ENCODE measurements at places on chromosomes 5 and 9.

DNA sequence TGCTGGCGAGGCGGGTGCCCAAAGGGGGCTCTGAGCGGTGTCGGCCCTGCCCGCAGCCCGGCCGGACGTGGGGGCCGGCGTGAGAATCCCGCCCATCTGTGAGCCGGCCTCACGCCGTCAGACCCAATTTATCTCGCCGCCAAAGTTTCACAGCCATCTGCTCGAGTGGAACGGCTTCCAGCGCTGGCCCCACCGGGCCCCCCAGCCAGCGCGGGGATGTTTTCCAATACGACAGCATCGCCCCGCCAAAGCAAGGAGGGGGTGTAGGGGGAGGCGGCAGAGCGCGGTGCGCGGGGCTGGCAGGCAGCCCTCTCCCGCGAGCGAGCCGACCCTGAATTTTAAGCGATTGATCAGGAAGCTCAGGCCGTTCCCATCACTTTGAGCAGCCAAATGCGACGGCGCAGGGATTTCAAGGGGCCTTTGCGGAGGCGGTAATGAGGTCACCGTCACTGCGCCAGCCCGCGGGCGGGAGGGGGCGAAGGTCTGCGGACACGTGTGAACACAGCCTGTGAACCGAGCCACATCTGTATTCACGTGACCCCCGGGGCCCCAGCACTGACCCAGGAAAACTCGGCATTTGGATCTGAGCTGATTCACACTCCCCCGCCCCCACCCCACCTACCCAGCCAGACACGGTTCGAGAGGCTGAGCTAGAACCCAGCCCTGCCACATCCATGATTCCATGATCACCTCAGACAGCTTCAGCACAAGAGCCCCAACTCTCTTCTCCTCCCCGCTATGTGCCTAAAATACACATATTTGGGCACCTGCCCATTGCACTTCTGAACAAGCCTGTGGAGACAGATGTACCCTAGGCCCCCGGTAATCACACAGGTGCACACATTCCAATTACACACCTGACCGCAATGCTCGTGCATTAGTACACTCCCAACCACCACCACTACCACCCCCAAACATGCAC is 47.8 kb upstream of the PSD2 start:
- peak; percentile 73 for DNase-seq

- DNase-seq: peak; percentile 41
These were observed 543 bp downstream of the ST8SIA4 start for GRCh38 chr5:100902440-100903038.

DNA sequence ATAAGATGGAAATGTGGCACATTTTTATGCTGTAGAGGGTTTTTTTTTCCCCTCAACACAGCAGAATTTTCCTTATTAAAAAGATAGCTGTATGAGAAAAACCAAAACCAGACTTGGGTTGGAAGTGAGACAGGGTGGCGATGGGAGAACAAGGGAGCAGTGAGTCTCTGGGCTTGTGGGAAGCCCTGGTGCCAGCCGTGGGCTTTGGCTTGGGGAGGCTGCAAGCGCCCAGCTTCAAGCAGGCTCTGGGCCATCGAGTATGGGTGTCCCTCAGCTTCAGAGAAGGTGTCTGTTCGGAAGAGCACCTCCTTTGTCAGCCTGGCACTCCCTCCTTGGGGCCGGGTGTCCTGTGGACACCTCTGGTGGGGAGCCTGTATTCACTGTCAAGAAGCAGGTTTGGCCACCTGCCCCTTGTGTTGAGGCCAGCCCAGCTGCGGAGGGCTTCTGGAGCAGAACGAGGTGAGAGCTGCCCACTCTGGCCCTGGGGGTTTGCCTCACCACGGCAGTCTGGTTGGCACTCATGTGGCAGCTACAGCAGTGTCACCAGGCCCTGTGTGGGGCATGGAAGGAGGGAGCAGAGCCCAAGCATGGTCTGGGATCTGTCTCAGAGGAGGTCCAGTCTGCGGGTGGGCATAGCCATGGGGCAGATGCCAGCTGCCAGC is 37.6 kb upstream of the ANGPTL2 start:
- no peak for DNase-seq

DNA sequence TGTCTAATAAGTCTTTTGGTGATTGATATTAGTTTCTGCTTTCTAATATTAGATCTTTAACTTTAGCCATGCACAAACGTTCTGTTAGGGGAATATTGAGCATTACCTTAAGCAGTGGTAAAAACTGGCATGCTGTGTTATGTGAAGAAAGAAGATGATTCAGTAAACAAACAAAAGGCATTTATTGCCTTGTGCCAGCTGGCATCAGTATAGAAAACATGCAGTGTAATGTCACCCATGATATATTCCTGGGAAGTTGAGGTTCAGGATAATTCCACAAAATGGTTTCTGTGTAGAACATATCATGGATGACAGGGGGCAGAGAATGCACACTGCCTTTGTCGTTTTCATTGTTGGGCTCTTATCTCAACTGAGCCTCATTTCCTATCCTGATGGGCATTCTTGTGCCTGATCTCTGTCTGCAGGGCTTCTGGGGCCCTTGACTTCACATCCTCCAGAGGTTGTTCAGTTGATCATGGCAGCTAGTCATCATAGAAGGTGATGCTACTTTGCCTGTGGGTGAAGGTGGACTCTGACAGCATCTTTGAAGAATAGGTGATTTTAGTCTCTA is 24.2 kb downstream of the LRRTM2 start:
- no peak for DNase-seq

GRCh38 chr5:38557308-38557710 is 863 bp upstream of the LIFR start:
- no peak for DNase-seq

- no peak for DNase-seq
These were observed 22.1 kb downstream of the LMX1B start for GRCh38 chr9:126635661-126636439.

- DNase-seq: no peak
These were observed 53.3 kb downstream of the MCCC2 start for GRCh38 chr5:71640408-71640807.

- no peak for DNase-seq
These were observed 34.2 kb upstream of the HSD17B4 start for GRCh38 chr5:119417891-119418605.

DNA sequence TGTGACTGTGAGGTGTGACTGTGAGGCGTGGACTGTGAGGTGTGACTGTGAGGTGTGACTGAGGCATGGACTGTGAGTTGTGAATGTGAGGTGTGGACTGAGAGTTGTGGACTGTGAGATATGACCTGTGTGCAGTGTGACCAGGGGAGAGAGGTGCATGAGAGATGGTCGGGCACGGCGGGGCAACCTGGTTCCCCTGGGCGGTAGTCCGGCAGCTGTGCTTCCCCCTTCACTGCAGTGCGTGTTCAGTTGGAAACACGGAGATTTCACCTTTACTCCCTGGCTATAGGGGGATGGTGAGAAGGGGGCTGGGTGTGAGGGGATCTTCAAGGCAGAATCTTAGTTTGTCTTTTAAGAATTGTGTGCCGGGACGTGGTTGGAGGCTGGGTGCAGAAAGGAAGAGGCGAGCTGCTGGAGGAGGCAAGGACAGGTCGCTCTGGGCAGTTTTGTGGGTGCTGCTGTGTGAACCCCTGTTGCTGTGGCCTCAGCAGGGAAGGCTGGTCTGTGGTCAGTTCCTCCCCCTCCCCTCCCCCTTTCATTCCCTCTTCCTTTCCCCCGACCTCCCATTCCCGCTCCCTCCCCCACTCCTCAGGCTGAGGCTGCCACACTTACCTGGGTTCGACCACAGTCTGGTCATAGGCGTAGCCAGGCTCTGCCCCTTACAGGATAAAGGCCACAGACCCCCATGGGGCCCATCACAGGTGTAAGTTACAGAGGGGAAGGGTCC is 39.3 kb downstream of the CEP72 start:
- no peak for DNase-seq

GRCh38 chr9:16272776-16273175 is 597.7 kb downstream of the BNC2 start:
- no peak for DNase-seq

GRCh38 chr9:21154018-21154608 is 12.3 kb downstream of the IFNA21 start:
- no peak for DNase-seq

- DNase-seq: no peak
These were observed 293 bp downstream of the CENPP start for GRCh38 chr9:92325991-92326500.

- DNase-seq: no peak
These were observed 23.0 kb downstream of the CDH10 start for GRCh38 chr5:24621792-24622191.

DNA sequence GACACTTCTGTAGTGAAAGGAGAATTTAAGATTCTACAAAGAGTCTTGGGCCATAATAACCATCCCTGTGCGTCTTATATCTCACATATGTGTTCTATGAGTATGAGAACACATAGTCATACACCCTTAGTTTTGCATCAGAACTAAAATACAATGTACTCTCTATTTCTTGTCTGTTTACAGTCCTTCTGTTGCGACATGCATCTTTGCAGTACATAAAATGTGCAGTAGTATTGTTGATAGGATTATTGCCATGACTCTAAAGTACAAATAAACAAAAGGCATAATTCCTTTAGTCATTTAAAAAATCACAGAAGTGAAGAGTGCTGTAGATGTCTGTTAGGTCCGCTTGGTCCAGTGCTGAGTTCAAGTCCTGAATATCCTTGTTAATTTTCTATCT is 201.9 kb downstream of the NR3C1 start:
- DNase-seq: no peak

GRCh38 chr5:175878544-175879438 is 7.4 kb downstream of the CPLX2 start:
- no peak for DNase-seq

GRCh38 chr5:158541536-158542297 is 558.0 kb downstream of the EBF1 start:
- DNase-seq: no peak

DNA sequence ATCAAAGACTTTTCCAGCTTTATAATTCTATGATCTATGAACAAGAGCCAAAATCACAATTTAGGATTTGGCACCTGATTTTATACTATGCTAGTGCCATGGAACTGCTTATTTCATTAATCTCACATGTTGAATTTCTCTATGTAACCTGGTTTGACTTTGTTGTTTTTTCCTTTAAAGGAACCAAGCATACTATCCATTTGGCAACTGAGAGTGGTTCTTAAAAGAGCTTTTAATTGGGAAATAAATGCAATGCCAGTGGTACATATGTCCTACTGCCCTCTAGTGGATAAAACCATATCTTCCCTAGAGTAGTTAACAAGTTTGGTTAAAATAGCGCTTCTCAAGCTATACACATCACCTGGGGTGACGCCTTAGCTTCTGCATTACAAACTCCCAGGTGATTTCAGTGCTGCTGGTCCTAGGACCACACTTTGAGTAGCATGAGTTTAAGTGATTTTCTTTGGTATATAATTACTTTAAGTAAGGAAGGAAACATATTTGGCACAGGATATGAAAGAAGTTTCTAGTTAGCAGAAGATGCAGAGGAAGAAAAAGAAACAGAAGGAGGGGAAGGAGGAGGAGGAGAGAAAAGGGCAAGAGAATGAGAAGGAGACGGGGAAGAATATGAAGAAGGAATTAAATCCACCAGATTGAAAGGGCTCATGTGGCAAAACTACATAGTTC is 56.8 kb downstream of the FGF10 start:
- no peak for DNase-seq

- DNase-seq: no peak
These were observed 186.2 kb downstream of the PJA2 start for GRCh38 chr5:109223531-109223930.

GRCh38 chr9:99801775-99802174 is 19.9 kb upstream of the NR4A3 start:
- no peak for DNase-seq

GRCh38 chr9:89723469-89724100 is 118.8 kb downstream of the GADD45G start:
- DNase-seq: no peak

GRCh38 chr5:150670948-150671310 is 9.9 kb downstream of the MYOZ3 start:
- DNase-seq: no peak

GRCh38 chr5:160511280-160511929 is 89.8 kb downstream of the PTTG1 start:
- no peak for DNase-seq

DNA sequence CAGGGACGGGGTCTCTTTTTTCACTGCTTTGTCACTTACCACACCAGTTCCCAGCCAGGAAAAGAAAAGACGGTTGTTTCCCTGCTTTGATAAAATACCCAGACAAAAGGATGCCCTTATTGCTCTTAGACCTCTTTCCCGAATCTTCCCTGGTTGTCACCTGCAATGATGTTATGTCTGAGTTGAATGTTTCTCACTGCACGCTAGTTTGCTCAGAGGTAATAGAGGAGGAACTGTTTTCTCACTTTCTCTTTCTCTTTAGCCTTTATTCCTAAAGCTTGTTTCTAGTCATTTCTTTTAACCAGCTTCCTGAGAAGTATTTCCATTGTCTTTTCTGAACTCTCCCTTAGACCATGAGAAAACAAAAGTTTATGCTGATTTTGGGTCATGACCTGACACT is 32.9 kb downstream of the ACER2 start:
- no peak for DNase-seq

All from stimulated activated naive B cell treated with anti-CD40 and anti-IgM and Interleukin-4, amounts not matched to agents 10 μg/mL and 1 μg/mL and 100 μg/mL, for 72 hours (primary cell).